ENCODE measurements at places on chromosomes 3 and 15.

DNA sequence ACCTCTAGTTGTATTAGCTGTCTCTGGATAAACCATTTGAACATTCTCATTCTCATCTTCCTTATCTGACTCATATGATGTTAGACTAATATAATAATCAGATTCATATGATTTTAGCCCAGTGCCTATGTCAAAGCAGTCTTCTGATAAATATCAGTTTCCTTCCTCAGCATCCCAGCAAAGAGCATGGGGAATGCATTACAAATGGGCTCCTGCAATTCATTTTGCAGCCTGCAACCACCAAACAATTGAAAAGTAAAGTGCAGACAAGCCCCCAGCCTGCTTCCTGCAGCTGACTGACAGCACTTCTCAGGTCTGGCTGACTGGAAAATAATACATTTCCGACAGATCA lies 78.2 kb upstream of the STAC start:
- no peak for DNase-seq

DNA sequence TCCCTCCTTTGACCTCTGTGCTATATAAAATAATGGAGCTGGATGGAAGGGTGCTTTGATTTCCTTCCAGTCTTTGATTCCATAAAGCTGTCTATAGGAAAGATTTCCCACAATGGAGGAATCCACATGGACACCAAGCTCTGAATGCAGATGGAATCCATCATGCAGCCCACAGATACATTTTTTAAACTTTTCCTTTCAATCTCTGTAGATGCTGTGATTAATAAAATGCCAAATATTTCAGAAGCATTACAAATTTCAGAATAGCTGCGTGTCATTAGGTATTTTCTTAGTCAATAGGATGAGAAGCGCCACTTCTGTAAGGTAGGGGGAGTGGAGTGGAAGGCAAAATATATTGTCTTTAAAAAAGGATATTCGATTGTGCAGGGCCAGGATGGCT lies 489.0 kb downstream of the NTRK3 start:
- no peak for DNase-seq

GRCh38 chr3:72279631-72280041 lies 494.7 kb upstream of the PROK2 start:
- DNase-seq, result no peak

- no peak for DNase-seq
Measured at GRCh38 chr15:96170979-96171739, 159.3 kb upstream of the NR2F2 start.

- no peak for DNase-seq
Measured at GRCh38 chr3:167918686-167919085, 177.0 kb downstream of the GOLIM4 start.

DNA sequence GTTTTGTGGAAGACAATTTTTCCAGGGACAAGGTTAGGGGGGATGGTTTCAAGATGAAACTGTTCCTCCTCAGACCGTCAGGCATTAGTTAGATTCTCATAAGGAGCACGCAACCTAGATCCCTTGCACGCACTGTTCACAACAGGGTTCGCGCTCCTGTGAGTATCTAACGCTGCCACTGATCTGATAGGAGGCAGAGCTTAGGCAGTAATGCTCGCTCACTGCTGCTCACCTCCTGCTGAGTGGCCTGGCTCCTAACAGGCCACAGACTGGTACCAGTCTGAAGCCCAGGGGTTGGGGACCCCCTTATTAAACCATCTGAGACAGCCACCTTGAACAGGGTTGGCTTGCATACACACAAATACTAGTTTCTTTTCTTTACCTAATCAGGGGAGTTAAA lies 13.5 kb upstream of the IMPG2 start:
- no peak for DNase-seq

- no peak for DNase-seq
Measured at GRCh38 chr3:190543671-190544070, 29.8 kb downstream of the IL1RAP start.

DNA sequence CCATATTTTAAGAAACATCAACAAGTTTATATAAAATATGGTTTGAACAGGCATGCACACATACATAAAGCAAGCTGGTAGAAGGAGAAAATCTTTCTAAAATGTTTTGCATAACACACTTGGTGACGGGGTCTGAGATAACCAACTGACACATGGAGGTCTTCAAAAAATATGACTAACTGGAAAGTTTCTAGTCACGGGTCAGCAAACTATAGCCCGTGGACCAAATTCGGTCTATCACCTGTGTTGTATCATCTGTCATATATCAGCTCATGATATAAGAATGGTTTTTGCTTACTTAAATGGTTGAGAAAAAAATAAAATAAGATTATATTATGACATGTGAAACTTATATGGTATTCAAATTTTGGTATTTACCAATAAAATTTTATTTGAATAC lies 465.1 kb downstream of the FOXP1 start:
- DNase-seq, result no peak

Data from CD4-positive, alpha-beta memory T cell (primary cell).